Activated T-helper 9 cell treated with anti-CD3 and anti-CD28 coated beads, Interleukin-2, amount 50 U/mL, for 16 hours (primary cell): ENCODE measurements at places on chromosomes 7 and 10.

- no peak for DNase-seq
Observed at GRCh38 chr7:20913853-20914252, 127.2 kb upstream of the SP8 start.

GRCh38 chr7:25839084-25839769, 312.8 kb upstream of the NFE2L3 start:
- no peak for DNase-seq

GRCh38 chr10:69319841-69320316, 41.6 kb downstream of the HK1 start:
- no peak for DNase-seq

GRCh38 chr10:62430881-62431280, 56.7 kb downstream of the ZNF365 start:
- DNase-seq: no peak

DNA sequence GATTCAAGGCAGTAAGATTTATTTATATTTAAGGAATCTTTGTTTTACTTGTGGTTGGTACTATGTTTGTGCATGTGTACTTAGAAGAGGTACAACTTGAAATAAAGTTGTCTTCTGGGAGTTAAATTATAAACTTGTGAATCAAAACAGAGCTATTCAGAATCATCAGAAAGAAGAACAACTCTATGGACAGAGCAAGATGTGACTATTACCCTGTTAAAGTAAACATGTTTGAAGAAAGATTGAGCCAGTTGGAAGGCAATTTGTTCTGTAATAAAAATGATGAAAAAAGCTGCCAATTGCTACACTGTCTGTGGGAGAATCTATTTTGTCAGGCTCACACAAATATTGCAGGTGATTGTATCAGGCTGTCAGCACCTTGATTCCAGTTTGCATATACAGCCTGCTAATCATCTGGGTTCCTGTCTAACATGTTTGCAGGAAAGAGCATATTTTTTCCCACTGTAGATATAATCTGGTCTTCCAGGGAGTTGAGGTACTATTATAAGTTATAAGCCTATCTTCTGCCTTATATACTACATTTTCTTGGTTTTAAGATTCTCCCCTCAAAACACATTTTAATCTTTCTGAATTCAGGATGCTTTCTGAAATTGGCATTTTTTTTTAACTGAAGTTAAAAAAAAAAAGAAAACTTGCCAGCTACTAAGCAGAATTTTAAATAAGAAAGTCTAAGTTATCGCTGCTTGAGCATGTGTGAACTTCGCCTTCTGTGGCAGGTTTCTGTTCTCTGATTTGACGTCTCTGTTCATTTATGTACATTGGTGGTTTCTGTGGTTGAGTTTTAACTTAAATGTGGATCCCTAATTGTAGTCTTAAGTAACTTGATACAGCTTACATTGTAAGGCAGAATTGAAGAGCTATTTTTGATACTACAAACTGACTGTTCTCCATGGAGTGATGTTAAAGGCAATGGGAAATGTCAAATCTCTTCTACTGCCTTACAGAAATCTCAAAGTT, 46.0 kb downstream of the ZNRF2 start:
- DNase-seq: no peak

DNA sequence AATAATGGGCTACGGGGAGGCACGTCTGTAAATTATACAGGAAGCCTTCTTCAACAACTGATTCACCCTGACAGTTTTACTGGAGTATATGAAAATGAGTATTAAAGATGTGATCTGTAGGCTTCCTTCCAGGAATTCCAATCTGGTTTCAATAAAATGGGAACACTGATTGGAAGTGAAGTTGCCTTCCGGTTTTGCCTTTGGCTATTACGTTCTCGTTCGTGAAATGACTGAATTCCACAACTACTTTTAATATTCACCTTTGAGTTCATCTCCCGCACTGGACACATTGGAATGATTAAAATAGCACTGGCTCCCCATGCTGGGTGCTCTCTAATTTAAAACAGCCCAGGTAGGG, 350.1 kb upstream of the MKI67 start:
- no peak for DNase-seq

DNA sequence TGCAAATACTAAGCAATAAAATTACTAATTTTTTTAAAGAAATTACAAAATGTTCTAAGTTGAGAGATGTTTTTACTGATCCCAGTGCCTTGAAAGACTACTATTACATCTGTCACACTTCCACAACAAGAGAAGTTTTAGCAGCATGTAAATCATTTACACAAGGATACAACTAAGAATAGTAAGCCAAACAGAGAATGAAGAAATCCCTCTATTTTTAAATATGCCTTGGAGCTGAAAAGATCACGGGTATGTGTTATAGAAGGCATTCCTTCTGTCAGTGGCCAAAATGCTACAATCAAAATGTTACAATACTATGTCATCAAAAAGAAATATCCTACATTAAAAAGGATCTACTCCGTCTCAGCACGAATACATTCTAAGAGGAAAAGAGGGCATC, 52.6 kb downstream of the LARP4B start:
- no peak for DNase-seq

GRCh38 chr7:98831641-98832221, 38.1 kb downstream of the TMEM130 start:
- DNase-seq: peak; percentile 9

DNA sequence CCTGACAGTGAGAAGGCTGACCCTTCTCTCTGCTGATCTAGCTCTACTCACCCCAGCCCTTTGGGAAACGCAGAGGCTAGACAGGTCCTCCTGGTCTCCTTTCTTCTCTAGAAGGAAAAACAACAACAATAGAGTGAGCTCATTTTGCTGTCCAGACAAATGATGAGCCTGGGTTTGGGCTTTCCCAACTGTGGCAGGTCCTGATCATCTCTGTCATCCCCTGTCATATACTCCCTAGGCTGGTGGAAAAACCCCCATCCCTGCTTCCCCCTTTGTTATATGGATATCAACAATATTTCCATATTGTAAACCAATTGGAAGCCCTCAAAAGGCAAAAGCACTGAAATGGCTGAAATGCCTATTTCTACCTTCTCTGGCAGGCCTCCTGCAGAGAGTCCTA, 9.2 kb upstream of the DDIT4 start:
- DNase-seq: no peak

- DNase-seq: no peak
Observed at GRCh38 chr7:114930829-114931655, 9.1 kb downstream of the MDFIC start.

DNA sequence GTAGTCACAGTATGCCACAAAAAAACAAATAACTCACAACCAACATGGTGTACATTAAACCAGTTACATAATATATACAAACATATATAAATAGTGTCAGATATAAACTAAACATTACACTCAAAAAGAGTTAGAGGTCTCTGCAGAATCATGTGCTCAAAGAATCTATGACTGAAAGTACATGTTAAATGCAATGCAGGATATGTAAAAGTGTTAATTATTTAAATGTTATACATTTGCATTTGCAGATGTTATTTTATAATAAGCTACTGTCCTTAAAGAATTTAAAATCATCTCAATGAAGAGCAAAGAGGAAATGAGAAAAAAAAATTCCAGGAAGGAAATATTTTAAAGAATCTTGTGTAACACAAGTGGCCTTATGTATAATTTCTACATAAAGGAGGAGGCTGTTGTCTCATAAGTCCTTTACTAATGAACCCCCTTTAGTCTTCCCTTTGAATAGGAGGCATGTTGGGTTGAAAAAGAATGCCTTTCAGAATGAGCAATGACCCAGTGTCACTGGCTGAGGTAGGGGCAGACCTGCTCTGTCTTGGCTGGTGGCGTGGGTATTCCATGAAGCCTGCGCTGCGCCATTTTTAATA, 148.9 kb downstream of the ITGA8 start:
- no peak for DNase-seq

DNA sequence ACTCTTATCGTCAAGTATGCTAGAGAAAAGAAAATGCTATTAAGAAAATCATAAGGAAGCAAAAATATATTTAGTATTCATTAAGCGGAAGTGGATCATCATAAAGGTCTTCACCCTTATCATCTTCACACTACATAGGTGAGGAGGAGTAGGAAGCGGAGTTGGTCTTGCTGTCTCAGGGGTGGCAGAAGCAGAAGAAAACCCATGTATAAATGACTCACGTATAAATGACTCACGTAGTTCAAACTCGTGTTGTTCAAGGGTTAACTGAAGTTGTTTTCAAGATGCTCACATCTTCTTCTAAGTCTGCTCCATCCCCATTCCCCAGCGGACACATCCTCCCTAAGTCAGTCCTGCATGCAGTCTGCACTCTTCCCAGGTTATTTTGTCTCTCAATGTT, 72.4 kb downstream of the SFMBT2 start:
- DNase-seq: no peak

- DNase-seq: no peak
Observed at GRCh38 chr7:157016352-157017041, 6.0 kb upstream of the MNX1 start.

DNA sequence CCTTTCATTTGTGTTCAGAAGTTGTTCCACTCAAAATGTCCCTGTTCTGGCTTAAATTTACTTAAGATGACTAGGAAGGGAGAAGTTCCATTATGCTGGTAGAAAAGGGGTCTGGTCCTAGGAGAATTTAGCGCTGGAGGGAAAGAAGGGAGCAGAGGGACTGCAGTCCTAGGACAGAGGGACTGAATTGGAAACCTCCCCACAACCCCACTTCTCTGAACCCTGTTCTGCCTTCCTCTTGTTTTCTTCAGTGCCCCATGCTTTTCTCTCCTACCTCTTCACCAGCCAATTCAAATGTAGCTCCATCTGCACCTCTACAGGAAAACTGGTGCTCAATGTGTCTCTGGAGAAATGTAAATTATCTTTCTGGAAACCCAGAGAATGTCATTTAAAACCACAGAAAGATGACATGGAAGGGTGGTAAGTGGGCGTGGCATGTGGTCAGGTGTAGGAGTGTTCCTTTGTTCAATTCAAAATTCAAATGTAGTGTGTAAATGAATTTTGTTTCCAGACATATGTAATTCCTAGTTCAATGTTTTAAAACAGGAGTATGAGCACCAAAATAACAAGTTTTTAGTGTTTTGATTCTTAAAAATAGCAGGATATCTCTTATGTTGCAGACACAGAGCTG, 24.0 kb upstream of the RHOBTB1 start:
- DNase-seq: no peak
